ENCODE measurements at places on chromosomes 7 and 10.

DNA sequence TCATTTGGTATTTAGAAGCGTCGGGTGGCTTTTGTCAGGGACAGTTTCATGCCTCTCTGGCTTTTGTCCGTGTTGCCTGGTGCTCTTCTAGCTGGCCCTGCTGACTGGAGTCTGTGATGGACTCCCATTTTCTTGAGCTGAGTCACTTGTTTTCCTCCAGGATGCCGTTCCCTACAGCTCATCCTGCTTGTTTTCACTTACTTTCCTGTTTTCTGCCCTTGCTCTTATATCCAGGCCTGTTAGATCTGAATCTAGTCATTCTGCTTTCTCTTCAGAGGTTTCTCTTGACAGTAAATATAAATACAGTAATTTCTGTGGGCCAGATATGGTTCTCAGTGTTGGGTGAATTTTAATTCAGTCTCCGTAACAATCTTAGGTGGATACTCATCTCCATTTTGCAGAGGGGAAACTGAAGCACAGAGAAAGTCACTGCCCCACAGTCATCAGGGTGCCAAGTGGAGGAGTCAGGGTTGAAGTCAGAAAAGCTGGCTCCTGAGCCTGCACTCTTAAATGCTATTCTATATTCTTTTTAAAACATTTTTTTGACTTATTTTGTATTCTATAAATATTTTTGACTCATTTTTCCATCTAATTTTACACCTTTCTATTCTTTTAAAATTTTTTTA, 85.4 kb downstream of the CCNY start:
- no peak for DNase-seq

DNA sequence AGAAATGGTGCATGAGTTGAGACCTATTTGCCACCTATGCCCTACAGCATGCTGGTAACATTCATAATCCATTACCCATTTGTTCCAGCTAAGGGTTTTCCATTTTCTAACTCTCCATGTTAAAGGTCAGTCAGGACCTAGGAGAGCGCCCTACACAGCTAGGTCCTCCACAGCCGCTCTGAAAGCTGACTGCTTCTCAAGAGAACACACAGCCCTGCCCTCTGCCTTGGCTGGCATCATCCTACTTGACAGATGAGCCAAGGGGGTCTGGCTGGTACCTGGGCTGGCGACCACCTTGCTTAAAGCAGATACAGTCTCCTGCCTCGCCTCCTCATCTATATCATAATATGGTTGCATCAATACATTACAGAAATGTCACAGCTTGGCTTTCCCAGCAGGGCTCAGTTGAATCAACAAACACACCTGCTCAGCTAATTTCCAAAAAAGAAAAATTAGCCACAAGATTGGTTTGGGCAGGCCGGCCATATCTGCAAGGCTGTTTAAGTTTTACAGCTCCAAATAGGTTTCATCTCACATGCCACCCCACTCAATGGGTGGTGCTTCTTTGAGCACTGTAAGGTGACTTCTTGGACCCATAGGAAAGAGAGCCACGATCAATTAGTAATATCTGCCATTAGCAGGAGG, 17.3 kb downstream of the TLL2 start:
- no peak for DNase-seq

DNA sequence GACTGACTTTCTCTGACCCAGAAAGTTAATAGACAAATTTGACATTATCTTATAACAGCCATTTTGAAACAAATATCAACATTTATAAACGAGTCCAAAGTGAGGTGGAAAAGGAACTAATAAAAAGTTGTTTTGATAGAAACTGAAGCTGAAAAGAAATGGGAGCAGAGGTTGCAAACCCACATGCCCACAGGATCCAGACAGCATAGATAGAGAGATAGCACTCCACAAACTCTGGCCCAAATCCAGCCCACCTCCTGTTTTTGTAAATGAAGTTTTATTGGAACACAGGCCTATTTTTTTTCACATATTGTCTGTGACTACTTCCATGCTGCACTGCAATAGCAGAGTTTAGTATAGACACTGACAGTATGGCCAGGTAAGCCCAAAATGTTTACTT, 171.9 kb downstream of the PRKG1 start:
- no peak for DNase-seq

DNA sequence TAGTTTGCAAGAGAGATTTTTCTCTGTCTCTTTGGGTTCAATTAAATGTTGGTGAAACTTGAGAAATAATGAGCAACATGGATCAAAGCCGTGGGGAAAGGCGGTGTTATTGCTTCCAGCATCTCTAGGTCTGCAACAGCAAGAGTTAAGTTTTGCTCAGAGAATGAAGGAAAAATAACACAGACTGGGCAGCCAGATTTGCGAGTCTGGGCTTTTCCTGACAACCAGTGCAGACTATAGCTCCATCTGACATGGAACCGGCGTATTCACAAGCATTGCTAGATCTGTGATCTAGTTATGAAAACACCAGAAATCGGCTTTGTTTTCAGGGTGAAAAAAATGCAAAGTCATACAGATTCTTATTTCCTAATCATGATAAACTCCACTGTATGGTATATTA, 110.4 kb downstream of the CAMK1D start:
- no peak for DNase-seq

- DNase-seq: no peak
These were observed 19.5 kb downstream of the TSPAN33 start for GRCh38 chr7:129163875-129164544.

Measured in esophagus squamous epithelium (tissue), 5 donors.